ENCODE measurements at places on chromosomes 11 and 22. TPM values are rescaled to one million over a fixed set of nuclear protein-coding genes. Genes with fewer than 3 reads are reported as not detected.
A peak's percentile ranks its signal among the peaks of the same experiment; 100 is the strongest.

DNA sequence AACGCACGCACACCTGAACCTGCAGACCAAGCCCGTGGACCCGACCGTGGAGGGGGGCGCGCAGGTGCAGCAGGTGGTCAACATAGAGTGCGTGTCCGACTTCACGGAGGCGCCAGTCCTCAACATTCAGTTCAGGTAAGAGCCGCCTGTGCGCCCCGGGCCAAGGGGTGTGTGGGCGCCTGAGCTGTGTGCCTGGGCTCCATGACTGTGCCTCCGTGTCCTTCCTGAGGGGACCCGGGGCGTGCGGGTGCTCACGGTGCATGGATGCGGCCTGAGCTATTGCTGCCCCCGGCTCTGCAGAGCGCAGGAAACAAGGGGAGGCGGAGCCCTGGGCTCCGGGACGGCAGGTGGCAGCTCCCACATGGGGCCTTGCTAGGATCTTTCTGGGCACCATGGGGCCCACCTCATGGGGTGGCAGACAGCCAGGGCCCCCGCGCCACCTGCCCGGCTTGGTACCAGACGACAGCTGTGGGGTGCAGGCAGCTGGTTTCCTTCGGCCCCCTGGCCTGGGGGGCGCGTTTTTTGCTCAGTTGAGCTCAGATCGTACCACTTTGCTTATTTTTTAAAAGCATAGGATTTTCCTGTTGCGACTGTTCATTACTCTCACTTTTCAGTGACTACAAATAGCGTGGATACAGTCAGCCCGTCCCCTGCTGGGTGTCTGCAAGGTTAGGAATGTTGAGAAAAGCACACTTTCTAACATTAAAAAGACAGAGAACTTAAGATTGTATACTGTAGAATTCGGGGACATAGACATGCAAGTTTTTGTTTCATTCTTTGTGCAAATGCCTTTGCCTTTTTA lies 28.3 kb downstream of the MUC6 start:
- H3K4me3 ChIP-seq = no peak overlapping the region
- peaks cover 7% of the 10 kb centered on the region for H3K36me3 ChIP-seq
- no peak for DNase-seq
- no peaks in the 10 kb centered on the region for H3K4me1 ChIP-seq
- H3K27me3 ChIP-seq = peaks cover 5% of the 10 kb centered on the region

GRCh38 chr11:106092446-106092845 lies 15.0 kb downstream of the AASDHPPT start:
- DNase-seq = no peak
- H3K36me3 ChIP-seq = peaks cover 41% of the 10 kb centered on the region
- no peaks in the 10 kb centered on the region for H3K27me3 ChIP-seq
- H3K4me1 ChIP-seq = peaks cover 39% of the 10 kb centered on the region
- no peak overlapping the region for H3K4me3 ChIP-seq

DNA sequence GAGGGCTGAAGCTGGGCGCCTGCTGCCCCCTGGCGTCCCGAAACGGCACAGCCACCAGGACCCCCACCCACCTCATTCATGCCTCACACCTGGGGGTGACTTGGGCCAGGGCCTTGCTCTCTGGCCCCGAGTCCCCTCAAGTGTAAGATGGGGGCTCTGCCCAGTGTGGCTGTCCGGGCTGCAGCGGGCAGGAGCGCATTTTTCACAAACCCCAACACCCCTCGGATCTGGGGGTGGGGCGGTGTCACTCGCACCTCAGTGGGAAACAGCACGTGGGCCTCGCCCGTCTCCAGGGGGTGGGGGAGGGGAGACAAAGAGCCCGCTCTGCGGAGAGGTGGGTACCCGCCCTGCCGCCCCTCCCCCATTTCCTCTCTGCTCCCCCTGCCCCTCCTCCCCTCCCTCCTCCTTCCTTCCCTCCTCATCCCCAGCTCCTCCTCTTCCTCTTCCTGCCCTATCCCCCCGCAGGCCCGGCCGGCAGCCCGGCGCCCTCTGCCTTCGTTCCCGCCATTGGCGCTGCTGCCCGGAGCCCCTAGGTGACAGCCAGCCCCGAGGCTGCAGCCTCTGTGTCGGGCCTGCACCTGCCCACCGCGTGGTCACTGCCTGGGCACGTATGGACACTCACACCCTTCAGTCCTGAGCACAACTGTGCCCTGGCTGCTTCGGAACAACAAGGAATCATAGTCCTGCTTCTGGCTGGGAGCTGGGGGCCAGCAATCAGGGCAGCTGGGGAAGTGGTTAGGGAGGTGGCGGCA lies 6.8 kb upstream of the CDKN1C start:
- peaks cover 7% of the 10 kb centered on the region for H3K4me1 ChIP-seq
- DNase-seq = peak; percentile 26
- peak overlapping the region; percentile 90 for H3K4me3 ChIP-seq
- H3K36me3 ChIP-seq = no peaks in the 10 kb centered on the region
- H3K27ac ChIP-seq = peak overlapping the region; percentile 80

DGAT2 gene
- 0.45 TPM for total RNA-seq

DNA sequence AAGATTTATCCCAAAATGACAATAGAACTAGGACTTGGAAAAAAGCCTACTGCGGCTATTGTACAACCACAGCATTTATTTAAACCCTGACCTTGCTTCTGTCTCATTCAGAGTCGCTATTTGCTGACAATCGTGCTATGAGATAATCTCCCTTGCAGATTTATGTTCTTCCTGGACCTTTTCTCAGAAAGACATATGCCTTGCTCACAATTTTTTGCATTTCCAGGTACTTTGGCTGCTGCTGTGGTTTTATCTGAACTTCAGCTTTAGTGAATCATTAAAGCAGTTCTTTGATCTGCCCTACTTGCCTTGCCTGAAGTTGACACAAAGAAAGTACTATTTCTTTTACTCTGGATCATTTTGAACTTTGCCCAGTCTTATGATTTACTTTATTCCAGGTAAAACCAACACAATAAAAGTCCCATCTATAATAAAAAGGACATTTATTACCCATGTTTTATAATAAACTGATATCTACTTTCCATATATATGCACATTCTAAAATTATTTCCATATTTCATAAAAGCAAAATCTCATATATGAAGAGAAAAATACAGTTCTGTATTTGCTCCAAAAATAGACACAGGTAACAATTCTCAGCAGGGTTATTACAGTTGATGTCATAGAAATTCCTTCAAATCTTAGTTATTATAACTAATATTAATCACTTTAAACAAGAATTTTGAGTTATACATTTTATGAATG lies 63.4 kb upstream of the CARD18 start:
- H3K36me3 ChIP-seq = no peaks in the 10 kb centered on the region
- H3K4me1 ChIP-seq = peaks cover 9% of the 10 kb centered on the region
- no peak overlapping the region for H3K4me3 ChIP-seq
- H3K27me3 ChIP-seq = no peaks in the 10 kb centered on the region
- H3K27ac ChIP-seq = no peak overlapping the region

DNA sequence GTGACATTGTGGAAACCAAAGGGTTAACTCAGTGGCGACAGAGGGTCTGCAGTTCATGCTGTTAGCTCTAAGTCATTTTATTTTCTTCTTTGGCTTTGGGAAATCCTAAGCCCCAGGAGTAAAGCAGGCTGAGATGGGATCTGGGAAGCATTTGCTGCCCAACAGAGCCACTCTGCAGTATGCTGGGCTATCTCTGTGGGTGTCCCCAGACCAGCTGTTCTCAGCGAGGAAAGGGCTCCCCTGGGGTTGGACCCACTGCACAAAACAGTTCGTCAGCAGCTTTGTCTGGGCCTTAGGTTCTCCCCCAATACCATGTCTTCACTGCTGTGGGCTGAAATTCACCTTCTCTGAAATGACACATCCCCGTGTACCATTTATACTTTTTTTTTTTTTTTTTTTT lies 34.0 kb downstream of the KREMEN1 start:
- H3K36me3 ChIP-seq = no peaks in the 10 kb centered on the region
- no peak for DNase-seq
- H3K4me1 ChIP-seq = peaks cover 16% of the 10 kb centered on the region
- H3K27me3 ChIP-seq = peaks cover 22% of the 10 kb centered on the region
- no peak overlapping the region for H3K4me3 ChIP-seq
- no peak overlapping the region for H3K27ac ChIP-seq

MMP12 gene
- 0.28 TPM for total RNA-seq

OSBP2 gene
- 0.56 TPM for total RNA-seq

- no peak overlapping the region for H3K4me3 ChIP-seq
- H3K27me3 ChIP-seq = peaks cover 4% of the 10 kb centered on the region
- H3K4me1 ChIP-seq = peaks cover 9% of the 10 kb centered on the region
These were observed 145.8 kb upstream of the ARHGAP20 start for GRCh38 chr11:110857892-110858546.

DNA sequence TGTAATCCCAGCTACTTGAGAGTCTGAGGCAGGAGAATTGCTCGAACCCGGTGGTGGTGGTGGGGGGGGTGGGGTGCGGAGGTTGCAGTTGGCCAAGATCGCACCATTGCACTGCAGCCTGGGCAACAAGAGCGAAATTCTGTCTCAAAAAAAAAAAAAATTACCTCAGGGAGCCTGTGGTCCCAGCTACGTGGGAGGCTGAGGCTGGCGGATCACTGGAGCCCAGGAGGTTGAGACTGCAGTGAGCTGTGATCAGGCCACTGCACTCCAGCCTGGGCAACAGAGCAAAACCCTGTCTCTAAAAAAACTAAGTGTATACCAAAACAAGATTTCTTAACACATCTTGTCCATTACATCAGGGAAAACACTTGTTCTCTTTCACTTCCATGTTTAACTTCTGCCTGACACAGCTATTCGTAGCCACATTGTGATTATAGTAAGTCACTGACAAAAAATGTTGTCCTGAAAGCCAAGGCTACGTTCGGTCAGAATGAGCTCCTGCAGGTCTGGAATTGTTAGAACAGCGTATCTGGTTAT lies 1.4 kb downstream of the TMEM80 start:
- peaks cover 3% of the 10 kb centered on the region for H3K27me3 ChIP-seq
- peak overlapping the region; percentile 95 for H3K27ac ChIP-seq
- peaks cover 55% of the 10 kb centered on the region for H3K4me1 ChIP-seq
- H3K4me3 ChIP-seq = peak overlapping the region; percentile 94
- DNase-seq = peak; percentile 74

- H3K27me3 ChIP-seq = peaks cover 8% of the 10 kb centered on the region
- no peak for DNase-seq
- no peaks in the 10 kb centered on the region for H3K36me3 ChIP-seq
- no peak overlapping the region for H3K27ac ChIP-seq
These were observed 150.0 kb downstream of the SHANK2 start for GRCh38 chr11:71102251-71102995.

DNA sequence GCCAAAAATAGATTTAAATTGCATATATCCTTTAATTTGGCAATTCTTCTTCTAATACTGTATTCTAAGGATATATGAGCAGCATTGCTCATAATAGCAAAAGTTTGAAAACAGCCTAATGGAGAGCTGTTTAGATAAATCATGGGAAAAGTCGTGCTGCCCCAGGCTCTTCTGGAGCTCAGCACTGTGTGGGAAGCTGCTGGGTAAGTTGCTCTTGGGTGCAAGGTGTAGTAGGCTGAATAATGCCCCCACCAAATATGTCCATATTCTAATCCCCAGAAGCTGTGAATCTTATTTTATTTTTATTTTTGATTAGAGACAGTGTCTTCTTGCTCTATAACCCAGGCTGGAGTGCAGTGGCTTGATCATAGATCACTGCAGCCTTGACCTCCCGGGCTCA lies 34.9 kb upstream of the WEE1 start:
- no peaks in the 10 kb centered on the region for H3K27me3 ChIP-seq
- no peaks in the 10 kb centered on the region for H3K36me3 ChIP-seq
- H3K27ac ChIP-seq = no peak overlapping the region
- H3K4me3 ChIP-seq = no peak overlapping the region
- no peak for DNase-seq
- peaks cover 20% of the 10 kb centered on the region for H3K4me1 ChIP-seq

DNA sequence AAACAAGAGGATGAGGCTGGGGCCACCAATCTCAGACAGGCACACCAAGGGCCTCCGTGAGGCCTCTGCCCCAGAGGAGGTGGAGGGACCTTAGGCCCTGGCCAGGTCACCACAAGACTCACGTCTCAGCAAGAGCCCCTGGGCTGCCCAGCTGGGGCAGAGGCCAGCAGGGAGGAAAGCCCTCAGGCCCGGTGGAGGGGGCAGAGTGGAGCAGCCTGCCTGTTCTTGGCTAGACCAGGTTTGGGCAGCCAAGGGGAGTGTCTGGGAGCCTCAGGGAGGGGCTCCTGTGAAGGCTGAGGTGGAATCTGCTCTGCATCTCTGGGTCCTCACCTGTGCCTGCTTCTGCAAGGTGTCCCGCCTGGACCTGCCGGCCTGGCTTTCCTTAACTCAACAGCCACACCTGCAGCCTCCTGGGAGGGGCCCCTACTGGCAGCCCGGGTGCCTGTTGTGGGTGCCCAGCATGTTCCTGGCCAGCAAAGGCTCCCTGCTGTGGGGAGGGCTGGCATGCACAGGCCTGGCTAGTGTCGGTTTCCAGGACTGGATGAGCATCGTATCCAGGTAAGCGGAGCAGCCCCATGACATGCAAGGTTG lies 11.9 kb downstream of the TTLL12 start:
- H3K36me3 ChIP-seq = peaks cover 9% of the 10 kb centered on the region
- DNase-seq = no peak
- no peak overlapping the region for H3K4me3 ChIP-seq
- no peaks in the 10 kb centered on the region for H3K27me3 ChIP-seq
- no peak overlapping the region for H3K27ac ChIP-seq

Data from HFFc6 (cell line).